Activated CD4-positive, alpha-beta T cell treated with anti-CD3 and anti-CD28 coated beads for 48 hours (primary cell): ENCODE measurements at places on chromosomes 12 and 14.
A peak's percentile ranks its signal among the peaks of the same experiment; 100 is the strongest.

DNA sequence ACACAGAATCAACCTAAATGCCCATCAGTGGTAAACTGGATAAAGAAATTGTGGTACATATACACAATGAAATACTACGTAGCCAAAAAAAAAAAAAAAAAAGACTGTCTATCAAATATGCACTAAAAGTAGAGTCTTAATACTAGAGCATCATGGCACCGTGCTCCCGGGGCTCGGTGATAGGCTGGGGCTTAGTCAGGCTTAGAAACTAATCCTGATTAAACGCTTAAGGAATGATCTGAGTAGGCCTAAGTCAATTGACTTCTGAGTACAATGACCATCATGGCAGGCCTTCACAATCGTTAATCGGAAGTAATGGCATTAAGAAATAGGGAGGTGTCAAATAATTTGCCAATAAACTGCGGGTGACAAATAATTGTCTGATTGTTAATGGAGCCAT, 9.7 kb downstream of the PLBD1 start:
- DNase-seq = no peak

DNA sequence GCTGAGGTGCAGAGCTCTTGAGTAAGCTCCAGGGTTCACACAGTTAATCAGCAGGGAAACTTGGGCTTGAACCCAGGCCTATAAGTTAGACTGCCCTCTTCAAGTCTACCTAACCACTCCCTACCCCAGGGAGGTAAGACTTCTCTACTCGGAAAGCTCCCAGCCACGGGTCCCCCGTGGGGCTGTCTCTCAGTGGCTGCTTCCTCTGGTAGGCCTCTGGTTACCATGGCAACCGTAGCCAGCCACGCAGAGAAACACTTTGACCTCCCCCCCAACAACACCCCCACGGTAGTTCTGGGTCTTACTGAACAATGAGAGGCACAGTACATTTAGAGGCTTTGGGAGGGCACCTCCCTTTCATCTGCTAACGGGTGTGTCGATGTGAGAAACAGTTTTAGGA, 245.2 kb downstream of the AACS start:
- no peak for DNase-seq

- no peak for DNase-seq
Measured at GRCh38 chr14:82796086-82796485, 1262.4 kb upstream of the SEL1L start.

GRCh38 chr12:108701779-108702441, 29.4 kb downstream of the CORO1C start:
- peak; percentile 32 for DNase-seq

GRCh38 chr12:58435647-58436046, 484.7 kb downstream of the LRIG3 start:
- no peak for DNase-seq
